ENCODE measurements at places on chromosomes 7 and 10.

GRCh38 chr10:43816351-43817321 lies 168.0 kb upstream of the ZNF32 start:
- no peak for DNase-seq

DNA sequence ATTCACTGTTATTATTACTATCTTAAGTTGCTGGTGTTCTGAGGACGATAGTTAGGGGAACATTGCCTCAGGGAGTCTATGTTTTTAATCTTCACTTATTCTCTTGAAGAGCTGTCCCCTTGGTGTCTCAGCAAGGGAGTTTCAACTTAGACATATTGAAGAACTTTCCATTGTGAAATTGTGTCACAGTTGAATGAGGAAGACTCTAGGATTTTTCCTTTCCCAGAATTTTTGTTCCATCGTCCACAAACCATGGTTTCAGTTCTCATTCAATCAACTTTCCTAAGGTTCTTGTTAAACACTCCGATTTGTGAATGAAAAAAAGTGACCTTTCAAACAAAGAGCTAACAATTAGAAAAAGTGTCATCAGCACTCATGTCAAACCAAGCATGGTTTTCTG lies 128.3 kb downstream of the GATA3 start:
- DNase-seq = no peak

- no peak for DNase-seq
Measured at GRCh38 chr10:36534471-36535002, 590.9 kb upstream of the ANKRD30A start.

- no peak for DNase-seq
Measured at GRCh38 chr7:66170309-66171231, 34.6 kb upstream of the TPST1 start.

DNA sequence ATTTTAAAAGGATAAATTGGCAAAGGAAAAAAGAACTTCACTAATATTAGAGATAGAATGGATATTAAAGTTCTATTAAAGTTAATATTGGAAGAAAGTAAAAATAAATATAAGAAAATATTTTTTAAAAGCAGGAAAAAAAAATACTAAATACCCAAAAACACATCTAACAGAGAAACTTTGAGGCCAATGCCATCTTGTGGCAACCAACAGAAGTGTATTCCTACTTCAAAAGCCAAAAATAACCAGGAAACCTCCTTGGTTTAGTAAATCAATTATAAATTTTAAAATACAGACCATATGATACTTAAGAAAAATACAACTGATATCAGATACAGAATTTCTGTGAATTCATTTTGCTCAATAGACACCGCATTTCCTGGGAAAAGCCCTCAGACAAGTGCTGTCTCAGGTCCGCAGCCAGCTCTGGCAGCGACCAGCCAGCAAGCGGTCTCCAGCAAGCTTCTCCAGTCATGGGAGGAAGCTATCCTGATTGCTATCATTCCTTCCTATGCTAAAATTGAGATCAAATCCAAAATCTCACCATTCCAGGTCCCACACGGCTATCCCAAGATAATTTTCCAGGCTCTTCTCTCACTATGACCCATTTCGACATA lies 65.3 kb downstream of the LMBR1 start:
- no peak for DNase-seq

DNA sequence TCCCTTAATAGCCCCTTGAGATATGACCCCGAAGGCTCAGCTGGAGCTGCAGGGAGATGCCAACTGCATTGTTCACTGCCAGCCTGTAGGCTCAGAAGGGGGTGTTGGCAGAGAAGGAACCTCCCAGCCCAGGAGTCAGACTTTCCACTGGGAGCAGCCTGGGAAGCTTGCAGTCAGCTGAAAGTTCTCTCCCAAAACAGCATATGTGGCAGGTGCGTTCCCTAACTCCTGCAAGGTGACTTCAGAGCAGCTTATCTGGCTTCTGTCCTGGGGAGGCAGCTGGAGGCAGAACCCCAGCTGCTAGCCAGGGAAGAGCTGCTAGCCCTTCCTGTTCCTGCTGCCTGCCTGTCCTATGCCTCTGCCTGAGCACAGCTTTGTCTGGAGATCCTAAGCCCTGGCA lies 8.1 kb downstream of the SFTPA2 start:
- DNase-seq = no peak

DNA sequence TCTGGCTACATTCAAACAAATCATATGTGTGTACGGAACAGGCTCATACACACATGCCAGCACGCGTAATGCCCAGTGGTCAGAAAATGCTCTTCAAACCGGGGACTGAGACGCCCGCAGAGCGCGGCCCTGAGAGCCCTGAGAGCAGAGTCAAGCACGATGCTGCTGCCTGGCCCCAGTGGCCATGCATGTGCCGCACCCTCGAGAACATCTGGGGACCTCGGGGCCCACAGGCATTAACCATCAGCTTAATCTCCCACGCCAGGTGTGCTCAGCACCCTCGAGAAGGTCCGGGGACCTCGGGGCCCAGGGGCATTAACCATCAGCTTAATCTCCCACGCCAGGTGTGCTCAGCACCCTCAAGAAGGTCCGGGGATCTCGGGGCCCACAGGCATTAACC lies 163.1 kb downstream of the PTPRN2 start:
- no peak for DNase-seq

DNA sequence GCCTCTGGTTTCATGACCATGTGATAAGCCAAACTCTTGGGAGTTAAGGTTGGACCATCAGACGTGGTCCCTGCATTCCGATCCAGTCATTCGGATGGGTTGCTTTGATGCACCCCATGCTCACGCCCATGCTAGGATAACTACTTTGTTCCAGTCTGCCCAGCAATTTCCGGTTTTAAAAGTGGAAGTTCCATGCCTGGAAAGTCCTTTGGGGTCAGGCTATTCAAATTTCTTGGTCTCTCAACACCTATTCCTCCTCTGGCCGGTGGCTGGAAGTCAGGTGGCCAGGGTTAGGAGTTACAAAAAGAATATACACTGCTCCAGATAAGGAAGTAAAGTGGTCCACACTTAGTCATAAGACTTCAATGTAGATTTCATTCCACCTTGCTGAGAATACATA lies 37.7 kb upstream of the HABP2 start:
- DNase-seq = no peak

DNA sequence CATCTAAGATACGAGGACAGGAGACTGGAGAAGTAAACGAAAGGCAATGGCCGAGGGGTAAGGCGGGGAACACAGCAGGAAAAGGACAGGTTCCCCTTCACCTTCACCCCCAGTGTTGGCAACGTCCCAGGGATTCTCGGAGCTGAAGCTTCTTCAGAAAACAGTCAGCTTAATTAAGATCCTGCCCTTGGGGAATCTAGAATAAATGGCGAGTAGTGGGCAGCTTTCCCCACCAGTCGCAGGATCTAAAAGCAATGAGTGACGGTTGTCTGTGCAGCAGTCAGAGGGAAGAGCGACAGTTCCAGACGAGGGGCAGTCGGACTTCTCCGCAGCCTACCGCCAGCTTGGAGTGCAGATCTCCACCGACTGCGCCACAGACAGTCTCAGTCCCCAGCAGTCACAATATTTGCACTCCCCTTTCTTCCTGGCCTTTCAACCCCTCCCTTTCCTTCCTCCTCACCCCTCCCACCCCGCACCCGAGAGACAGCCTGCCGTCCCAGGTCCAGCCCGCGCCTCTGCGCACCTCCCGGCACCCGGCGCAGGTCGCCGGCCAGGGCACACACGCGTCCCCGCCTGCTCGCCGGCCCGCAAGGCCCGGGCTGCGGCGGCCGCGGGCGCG lies 10.9 kb upstream of the SP8 start:
- no peak for DNase-seq

DNA sequence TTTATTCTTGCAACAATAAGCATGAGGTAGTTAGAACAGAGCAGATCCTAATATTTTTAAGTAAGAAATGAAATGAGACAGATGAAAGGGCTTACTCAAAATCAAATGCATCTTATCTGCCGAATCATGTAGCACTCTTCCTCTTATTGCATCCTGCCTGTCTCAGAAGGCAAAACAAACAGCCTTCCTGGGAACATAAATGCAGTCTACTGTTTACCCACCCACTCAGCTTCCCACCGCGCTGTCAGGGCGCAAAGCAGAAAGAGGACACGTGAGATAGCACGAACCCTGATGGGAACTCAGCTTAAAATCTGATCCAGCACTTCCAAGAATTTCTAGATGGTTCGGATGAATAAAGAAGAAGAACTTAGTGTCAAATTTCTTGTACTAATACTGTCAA lies 114.4 kb upstream of the CDK1 start:
- no peak for DNase-seq

- DNase-seq = no peak
Measured at GRCh38 chr7:95481271-95482165, 4.2 kb upstream of the ASB4 start.

- peak; percentile 67 for DNase-seq
Measured at GRCh38 chr10:22086730-22087401, 83.3 kb upstream of the DNAJC1 start.

DNA sequence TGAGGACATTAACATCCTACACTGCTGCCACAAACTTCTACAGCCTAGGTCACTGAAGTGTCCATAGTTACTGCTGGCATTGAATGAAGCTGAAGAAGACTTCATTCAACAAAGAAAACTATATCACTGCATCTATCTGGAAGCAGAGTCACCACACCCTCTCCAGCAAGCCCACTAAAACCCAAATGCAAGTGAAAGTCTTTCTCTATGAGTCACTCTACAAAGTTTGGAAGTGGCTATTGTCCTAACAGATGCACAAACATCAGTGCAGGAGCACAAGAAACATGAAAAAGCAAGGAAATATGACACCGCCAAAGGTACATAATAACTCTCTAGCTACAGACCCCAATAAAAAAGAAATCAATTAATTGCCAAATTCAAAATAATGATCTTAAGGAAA lies 43.5 kb upstream of the CAMK2B start:
- DNase-seq = no peak

DNA sequence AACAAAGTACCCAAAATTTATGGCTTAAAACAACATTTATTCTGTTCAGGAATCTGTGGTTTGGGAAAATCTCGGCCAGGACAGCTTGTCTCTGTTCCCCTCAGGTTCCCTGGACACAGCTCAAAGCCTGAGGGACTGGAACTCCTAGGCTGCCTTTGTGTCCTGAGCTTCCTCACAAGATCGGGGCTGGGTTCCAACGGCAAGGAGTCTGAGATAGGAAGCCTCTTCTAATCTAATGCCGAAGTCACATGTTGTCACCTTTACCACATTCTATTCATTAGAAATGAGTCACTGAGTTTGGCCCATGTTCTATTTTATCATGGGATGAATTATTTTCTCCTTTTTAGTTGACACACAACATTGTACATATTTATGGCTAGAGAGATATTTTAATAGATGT lies 80.5 kb downstream of the ANKRD26 start:
- DNase-seq = no peak

DNA sequence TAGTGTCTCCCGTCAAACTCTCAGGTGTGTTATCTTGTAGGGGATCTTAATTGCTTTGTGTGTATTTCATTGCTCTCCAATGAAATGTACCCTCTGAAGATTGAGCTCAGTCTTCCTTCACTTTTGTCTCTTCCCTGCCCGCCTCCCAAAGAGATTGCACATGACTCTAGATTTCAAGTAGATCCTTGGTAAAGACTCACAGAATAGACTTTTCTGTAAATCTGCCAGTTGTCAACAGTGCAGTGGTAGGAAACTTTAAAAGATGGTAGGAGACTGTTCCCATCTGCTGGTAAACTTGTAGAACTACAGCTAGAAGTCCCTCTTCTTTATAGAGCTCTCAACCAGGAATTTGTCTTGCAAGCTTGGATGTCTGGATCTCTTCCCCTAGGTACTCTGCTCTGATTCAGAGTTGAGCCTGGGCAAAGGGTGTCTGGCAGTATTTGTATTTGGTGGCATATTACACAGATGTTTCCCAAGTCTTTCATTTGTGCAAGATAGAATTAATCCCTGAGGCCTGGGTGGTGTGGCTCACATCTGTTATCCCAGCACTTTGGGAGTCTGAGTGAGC lies 9.6 kb downstream of the CCL26 start:
- peak; percentile 57 for DNase-seq

DNA sequence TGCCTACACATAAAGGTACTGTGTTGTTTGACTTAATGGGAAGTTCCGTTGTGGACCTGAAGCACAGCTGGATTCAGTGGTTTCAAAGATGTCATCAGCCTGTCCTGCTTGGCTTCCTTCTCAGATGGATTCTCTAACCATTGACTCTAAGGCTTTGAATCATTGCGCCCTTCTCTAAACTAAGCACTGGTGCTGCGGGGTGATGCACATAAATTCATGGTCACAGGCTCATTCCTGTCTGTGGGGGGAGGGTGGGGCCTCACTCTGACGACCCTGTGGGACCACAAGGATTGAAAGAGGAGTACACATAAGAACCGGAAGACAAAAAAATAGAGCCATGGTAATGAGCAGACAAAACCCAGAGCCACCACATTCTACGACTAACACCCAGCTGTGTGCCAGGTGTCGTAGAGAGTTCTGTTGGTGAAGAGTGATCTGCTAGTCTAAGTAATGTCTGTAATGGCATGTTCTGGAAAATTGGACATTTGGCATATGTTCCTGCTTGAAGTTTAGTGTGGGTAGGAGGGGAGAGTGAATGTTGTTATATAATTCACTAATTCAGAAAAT lies 97.3 kb upstream of the YAE1 start:
- no peak for DNase-seq

GRCh38 chr10:44635176-44635575 lies 250.3 kb upstream of the CXCL12 start:
- DNase-seq = no peak

GRCh38 chr10:6174201-6174874 lies 28.4 kb upstream of the PFKFB3 start:
- peak; percentile 55 for DNase-seq

DNA sequence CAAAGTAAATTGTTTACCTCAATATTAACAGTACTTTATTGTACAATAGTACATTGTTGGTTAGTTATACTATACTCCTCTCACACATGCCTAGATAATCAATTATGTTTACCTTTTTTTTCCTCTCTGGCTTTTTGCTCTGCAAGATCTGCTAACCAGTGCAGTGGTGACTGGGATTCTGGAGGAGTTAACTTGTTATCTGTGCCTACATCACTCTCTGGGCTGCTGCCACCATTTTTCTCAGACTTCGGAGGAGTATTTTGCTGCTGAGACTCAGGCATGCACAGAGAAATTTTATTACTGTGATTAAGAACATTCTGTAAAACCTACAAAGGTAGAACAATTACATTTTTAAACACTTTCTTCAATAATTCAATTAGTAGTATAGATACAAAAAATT lies 59.7 kb downstream of the NRBF2 start:
- no peak for DNase-seq

- DNase-seq = no peak
Measured at GRCh38 chr10:89097226-89097625, 106.6 kb downstream of the FAS start.

DNA sequence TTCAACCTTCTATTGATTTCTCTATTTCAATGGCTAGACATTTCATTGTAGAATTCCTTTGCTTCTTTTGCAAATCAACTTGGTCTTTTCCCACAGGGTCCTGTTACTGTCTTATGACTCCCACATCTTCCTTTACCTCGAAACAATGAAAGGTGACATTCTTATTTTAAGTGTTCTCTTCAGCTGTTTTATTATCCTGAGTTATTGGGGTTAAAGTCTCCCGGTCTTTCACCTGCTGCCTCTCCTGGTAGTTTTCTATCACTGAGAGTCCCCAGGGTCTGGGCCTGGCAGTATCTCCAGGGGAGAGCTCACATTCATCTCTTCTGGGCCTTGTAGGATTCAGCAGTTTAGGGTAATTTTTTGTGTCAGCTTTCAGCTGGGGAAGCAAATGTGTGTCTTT lies 95.8 kb downstream of the HECW1 start:
- DNase-seq = no peak

- DNase-seq = peak; percentile 50
Measured at GRCh38 chr10:59240582-59241183, 64.2 kb downstream of the PHYHIPL start.

Measured in midbrain (tissue), 1 donor.